CD8-positive, alpha-beta memory T cell (primary cell): ENCODE measurements at places on chromosomes 3 and 15. TPM values are rescaled to one million over a fixed set of nuclear protein-coding genes. Genes with fewer than 3 reads are reported as not detected.

DNA sequence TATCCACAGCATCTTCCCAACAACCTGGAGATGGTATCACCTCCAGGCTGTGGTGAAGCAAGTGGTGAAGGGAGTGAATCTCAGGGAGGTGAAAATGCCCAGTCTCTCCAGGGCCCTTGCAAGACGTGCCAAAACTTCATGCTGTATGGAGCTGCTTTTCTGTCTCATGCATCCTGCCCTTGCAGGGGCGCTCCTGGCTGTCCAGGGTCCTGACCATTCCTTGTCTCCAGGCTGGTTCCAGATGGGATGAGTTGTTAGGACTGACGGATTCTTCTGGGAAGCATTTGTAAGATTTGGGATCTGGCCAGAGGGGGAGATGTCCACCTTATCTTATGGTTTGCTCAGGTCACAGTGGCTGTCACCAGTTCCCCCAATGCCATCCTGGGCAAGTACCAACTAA lies 15.8 kb downstream of the TGM4 start:
- no peaks in the 10 kb centered on the region for H3K36me3 ChIP-seq
- no peaks in the 10 kb centered on the region for H3K4me1 ChIP-seq
- H3K27ac ChIP-seq, result no peak overlapping the region

DNA sequence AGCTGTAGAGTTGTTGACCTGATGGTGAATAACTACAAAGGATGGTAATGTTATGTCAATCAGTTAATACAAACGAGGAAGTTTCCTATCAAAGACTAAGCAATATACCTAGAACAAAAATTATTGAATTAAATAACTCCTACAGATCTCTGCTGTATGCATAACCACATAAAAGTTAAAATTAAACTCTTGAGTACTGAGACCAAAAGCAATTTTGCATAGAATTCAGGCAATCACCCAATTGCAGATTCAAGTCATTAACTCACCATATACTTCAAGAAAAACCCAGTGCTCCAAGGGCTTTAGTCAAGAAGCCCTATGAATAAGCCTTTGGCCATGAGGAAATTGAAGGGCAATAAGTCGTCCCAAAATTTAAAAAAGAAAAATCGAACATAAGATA lies 518.8 kb downstream of the MECOM start:
- H3K4me1 ChIP-seq, result peaks cover 12% of the 10 kb centered on the region
- no peaks in the 10 kb centered on the region for H3K36me3 ChIP-seq
- no peak for DNase-seq
- no peak overlapping the region for H3K4me3 ChIP-seq

GRCh38 chr3:57911593-57911992 lies 96.6 kb upstream of the FLNB start:
- no peaks in the 10 kb centered on the region for H3K36me3 ChIP-seq
- no peak overlapping the region for H3K4me3 ChIP-seq
- no peaks in the 10 kb centered on the region for H3K27me3 ChIP-seq
- no peak for DNase-seq
- no peaks in the 10 kb centered on the region for H3K4me1 ChIP-seq
- no peak overlapping the region for H3K27ac ChIP-seq

DNA sequence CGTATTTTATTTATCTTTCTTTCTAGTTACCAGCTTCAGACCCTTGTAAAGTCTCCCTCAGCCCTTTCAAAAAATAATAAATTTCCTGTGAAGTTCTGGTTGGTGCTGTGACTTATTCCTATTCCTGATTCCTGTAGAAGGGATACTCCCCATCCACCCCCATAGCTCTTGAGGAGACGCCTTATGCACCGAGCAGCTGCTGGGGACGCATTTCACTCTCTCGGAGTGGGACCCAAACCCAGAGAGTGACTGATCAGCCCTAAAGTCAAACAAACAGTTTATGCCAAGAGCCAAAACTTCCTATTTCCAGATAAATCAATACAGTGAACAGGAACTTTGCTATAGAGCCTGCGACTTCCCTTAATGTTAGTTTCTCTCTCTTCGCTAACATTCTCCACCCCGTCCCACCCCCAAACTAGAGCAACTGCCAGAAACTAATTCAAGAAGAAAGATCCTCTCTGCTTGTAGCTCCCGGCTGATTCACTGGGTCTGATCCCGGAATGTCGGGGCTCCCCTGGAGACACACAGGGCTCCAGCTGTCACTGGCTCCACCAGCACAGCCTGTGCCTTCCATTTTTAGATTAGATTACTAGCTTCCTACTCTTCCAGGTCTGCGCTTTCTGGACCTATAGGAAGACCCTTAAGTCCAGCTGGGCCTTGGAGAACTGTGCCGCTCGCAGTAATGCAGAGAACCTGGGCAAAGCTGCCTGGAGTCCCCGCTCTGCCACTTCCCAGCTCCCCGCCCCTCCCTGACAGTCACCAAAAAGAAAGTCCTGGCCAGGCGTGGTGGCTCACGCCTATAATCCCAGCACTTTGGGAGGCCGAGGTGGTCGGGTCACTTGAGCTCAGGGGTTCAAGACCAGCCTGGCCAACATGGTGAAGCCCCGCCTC lies 45.2 kb downstream of the KLHL25 start:
- no peak overlapping the region for H3K27ac ChIP-seq
- peaks cover 10% of the 10 kb centered on the region for H3K4me1 ChIP-seq
- H3K4me3 ChIP-seq, result no peak overlapping the region
- DNase-seq, result no peak
- peaks cover 34% of the 10 kb centered on the region for H3K36me3 ChIP-seq
- no peaks in the 10 kb centered on the region for H3K27me3 ChIP-seq

DNA sequence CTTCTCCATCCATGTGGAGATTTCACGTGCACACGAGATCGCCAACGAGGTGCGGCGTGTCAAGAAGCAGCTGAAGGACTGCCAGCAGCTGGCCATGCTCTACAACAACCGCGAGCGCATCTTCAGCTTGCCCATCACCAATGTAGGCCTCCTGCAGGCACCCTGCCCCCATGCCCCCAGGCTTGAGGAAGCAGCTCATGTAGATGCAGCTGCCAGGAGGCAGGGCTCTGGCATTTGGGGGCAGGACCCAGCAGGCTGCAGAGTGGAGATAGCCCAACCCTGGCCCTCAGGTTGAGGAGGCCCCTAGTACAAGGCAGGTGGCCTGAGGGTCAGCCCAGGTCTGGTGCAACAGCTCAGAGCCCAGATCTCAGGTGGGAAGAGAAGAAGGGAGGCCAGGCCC lies 36.4 kb downstream of the DNAH1 start:
- H3K4me3 ChIP-seq, result no peak overlapping the region
- no peaks in the 10 kb centered on the region for H3K4me1 ChIP-seq
- no peak overlapping the region for H3K27ac ChIP-seq

- H3K27ac ChIP-seq, result no peak overlapping the region
- H3K4me3 ChIP-seq, result no peak overlapping the region
- no peak for DNase-seq
Observed at GRCh38 chr3:20576228-20576627, 390.2 kb upstream of the SGO1 start.

GRCh38 chr3:77039606-77040171 lies at the start of gene ROBO2:
Gene ROBO2, plus strand, starts transcription at chr3:77040099. Its CDS starts 687 bp downstream, at chr3:77040786.
- H3K27me3 ChIP-seq, result no peaks in the 10 kb centered on the region
- H3K4me1 ChIP-seq, result no peaks in the 10 kb centered on the region
- no peak for DNase-seq
- no peak within 1 kb of the TSS for H3K27ac ChIP-seq

CCNB2 gene
- total RNA-seq, result 30.3 TPM

MGLL gene
- 5.3 TPM for total RNA-seq

SUSD5 gene
- not detected for total RNA-seq
